ENCODE measurements at places on chromosomes 3 and 15.

DNA sequence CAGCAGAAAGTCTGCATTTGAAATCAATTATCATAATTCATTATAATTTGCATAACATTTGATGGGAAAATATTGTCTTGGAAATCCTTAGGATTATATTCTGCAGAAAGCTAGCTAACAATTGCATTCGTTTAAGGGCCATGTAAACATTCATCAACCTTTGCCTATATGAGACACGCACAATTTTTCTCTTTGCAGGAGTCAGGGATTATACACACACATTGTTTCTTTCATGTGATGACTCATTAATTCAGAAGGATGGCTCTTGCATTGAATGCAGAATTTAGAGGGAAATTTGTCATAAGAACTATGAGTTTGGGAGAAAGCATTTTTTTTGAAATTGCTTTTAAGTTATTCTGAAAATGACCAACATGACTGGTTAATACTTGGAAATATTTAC is 844.7 kb downstream of the DIPK2A start:
- DNase-seq: no peak

DNA sequence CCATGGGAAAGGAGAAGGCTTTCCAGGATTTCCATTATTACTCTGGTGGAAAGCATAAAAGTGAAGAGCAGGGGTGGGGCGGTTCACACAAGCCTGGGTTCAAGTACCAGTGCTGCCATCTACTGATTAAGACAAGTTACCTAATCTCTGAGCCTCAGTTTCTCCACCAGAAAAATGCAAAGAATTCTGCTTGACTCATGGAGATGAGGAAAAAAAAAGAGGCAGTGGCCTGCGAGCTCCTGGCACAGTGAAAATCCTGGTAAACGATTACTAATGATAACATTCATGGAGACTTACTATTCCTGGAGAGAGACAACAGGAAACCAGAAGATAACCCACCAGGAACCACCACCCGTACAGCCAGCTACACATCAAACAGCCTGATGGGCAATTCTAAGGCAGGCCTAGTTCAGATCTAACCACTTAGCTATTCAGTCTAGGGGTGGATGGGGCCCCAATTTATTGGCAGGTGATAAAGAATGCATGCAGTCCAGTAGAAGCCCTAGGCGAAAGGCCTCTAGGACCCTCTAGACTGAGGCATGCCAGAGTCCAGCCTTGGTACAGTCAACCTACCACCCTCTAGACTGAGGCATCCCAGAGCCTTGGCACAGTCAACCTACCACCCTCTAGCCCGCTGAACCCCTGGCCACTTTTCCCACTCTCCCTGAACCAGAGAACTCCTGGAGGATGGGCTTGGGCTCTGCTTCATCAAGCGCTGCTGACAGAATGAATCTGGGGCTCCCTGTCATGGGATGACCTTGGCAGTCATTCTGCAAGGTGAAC is 2.5 kb downstream of the AMOTL2 start:
- DNase-seq: no peak

DNA sequence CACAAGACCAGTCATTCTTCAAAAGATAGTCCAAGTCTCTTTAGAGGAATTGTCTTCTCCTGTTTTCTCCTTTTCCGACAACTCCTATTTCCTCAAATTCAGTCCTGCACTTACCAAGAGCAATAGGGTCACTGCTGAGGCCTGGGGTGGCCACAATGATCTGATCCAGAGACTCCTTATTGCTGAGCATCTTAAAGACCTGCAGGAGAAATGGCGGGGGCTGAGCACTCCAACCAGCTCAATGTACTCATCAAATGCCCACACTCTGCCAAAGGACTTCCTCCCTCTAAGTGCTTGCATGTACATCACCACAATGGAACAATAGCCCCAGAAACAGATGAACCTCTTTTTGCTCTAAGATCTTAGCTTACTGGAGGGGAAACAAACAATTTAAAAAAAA is 9.6 kb downstream of the UBL7 start:
- DNase-seq: no peak

DNA sequence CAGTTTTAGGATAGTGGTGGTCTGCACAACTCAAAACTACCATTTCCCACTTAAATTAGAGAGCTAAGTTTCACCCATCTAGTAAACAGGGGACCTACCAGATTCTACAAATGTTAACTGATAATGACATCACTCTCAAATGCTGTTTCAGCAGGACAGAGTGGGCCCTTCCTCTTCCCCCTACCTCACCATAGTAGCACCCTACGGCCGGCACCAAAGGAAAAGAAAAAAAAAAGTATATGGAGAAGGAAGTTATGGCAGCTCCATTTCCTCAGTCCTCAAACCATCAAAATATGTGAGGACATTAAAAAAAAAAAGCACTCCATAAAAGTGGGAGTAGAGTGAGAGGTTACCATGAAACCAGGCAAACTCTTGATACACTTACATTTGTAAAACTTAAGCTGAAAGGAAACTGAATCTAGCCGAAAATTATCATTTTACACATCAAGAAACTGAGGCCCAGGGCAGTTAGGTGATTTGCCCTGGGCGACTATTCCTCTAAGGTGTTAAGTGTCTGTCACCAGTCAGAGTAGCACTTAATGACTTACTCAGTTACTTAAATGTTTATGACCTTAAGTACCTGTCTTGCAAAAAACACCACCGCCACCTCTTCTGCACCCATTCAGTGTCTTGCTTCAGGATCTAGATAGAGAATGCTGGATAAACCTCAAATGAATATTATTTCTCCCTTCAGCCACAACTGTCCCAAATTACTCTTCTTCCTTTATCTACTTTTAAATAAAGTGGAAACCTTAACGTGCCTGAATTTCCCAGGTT is 2.7 kb downstream of the MSL2 start:
- DNase-seq: no peak

DNA sequence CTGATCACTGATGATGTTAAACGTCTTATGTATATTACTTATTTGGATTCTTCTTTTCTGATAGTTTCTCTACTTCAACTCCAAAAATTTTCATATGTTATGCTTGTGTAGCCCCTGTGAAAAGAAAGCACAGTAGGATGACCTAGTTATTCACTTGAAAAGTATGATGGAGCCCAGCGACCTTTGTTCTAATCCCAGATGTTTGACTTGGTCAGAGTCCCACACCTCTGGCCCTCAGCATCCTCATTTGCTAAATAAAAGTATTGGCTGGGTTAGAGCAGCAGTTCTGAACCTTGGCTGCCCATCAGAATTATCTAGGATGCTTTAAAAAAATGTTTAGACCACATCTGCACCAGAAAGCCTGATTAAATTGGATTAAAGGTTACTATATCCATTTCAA is 173.7 kb downstream of the ATG7 start:
- DNase-seq: no peak

DNA sequence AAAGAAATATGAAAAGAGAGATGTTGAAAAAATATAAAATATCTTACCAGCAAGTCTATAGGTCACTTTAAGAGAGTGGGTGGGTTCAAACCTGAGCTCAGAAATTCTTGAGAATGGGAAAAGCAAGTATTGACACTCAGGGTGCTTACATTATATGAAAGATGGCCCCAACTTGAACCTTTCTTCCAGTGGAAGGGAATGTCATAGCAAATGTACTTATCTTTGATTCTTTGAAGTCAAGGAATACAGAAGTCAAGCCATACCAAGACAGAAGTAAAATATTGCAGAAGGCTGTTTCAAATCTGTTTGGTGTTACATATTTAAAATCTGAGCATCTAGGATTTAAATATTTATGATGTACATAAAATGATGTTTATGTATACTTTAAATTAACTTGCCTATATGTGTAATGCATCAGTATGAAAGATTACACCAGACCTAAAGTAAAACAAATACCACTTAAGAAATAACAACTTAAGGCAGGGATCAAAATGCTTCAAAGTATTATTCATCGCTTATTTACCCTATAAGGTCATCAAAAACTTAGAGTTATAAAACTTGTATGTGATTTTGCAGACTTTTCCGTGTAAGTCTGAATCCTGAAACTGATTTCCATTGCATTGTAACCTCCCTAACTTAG is 8.7 kb downstream of the MME start:
- no peak for DNase-seq

GRCh38 chr3:195751560-195751959 is 30.8 kb downstream of the MUC20 start:
- DNase-seq: no peak

All from omental fat pad (tissue), 4 donors.